HTR-8/SVneo (cell line): ENCODE measurements at places on chromosomes 3 and 15.

DNA sequence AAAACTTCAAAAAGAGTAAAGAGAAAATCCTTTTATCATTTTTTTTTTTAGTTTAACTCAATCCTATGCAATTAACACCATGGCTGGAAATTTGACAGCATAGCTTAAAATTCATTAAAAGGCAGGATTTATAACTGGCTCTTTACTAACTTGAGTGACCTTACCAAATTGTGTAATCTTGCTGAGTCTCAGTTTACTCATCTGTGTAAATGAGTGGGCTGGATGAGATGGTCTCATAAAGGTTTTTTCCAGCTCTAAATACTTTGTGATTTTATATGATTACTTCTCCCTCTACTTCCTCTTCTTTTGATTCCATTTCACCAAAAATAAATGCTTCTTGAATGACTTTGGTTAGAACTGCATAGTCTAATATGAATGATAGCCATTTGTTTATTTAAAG is 234.9 kb upstream of the SATB1 start:
- DNase-seq: no peak

- no peak for DNase-seq
Measured at GRCh38 chr3:196175116-196175625, 36.0 kb downstream of the ZDHHC19 start.

DNA sequence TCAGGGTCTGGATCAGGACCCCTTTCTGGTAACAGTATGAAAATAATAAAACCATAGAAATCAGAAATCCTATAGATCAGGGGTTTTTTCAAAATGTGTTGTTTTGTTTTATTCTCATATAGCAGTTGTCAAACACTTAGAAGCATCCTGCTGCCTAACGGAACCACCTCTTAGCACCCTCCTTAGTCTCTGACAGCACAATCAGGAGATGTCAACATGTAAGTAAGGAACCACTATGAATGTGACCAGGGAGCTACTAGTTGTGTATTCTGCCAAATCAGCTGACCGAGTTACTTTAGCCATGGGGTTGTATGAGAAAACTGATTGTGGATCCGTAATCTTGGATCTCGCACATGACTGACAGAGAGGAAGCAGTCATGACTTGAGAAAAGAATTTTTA is 22.2 kb downstream of the CCDC39 start:
- no peak for DNase-seq

DNA sequence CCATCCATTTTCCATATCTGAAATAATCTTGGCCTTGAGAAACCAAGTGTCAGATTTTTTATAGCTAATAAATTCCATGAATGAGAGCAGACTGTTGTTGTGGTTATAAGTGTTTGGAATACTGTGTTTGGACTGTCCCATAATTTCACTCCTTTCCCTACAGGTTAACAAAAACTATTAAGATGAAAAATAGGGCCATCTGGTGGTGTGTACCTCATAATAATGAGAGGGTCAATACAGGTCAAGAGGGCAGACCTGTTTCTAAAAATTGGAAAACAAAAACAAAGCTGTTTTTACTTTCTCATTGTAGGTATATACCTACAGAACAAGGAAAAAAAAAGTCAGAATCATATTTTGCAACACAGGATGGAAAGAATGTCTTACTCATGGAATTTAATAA is 553.8 kb upstream of the SGO1 start:
- DNase-seq: no peak

DNA sequence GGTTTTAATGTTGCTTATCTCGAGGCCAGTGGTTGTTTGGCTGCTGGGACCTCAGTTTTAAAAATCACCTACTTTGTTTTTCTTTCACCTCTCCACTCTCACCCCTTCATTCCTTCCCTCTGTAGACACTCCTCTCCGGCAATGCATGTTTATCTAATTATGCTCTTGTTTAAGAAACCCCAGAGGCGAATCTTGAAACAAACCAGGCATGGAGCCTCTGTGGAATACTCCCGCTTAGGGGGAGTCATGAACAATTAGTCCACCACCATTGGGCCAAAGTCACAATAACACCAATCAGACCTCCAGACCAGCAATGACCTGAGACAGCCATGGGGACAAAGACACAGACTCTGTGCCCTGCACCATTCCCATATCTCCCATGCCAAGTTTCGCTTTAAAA is 53.3 kb downstream of the EFCAB12 start:
- DNase-seq: no peak
